ENCODE measurements at places on chromosomes 2 and 18.
A peak's percentile ranks its signal among the peaks of the same experiment; 100 is the strongest.

GRCh38 chr2:132547090-132547687 is 122.8 kb downstream of the LYPD1 start:
- DNase-seq: peak; percentile 62

DNA sequence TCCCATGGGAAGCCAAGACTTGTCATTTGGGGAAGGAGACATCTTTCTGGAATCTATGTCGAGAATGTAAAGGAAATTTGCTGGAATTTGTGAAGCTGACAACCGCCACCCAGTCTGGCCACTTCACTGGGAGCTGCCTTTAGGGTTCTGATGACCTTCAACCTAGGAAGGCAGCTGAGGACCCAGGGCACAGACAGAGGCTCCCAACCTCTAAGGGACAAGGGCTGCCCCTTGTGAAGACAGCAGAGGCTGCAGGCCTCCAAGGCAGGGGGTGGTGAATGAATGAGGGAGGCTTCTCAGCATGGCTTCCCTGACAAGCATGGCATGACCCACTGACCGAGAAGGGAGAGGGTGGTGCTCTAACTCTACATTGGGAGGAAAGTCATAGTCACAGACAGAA is 128.9 kb upstream of the ASB18 start:
- no peak for DNase-seq

- DNase-seq: no peak
Observed at GRCh38 chr2:30341500-30342267, 105.4 kb upstream of the LCLAT1 start.

GRCh38 chr18:572091-572830 is 7.9 kb upstream of the CETN1 start:
- peak; percentile 15 for DNase-seq
